SW 1271 (cell line): ENCODE measurements at places on chromosomes 4 and X.

GRCh38 chr4:10181745-10182445 lies 65.3 kb upstream of the WDR1 start:
- no peak for DNase-seq

DNA sequence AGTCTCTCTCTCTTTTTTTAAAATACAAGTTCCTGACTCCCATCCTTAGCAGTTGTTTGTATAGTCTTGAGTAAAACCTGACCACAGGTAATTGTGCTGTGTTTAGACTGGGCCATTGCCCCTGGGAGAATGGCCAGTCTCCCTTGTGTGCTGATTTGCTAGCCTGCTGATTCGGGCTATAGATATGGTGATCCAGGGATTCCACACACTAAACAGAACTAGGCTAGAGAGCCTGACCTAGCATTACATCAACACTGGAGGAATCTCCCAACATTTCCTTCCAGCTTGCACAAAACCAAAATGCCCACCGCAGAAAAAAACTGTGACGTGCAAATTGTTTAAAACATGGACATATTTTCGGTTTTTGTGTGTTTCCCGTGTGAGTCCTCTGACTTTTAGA lies 5.1 kb downstream of the UPRT start:
- DNase-seq = no peak

GRCh38 chr4:119506806-119507205 lies 121.8 kb downstream of the PDE5A start:
- DNase-seq = no peak

- no peak for DNase-seq
These were observed 436.5 kb upstream of the FTHL17 start for GRCh38 chrX:31508338-31508737.

DNA sequence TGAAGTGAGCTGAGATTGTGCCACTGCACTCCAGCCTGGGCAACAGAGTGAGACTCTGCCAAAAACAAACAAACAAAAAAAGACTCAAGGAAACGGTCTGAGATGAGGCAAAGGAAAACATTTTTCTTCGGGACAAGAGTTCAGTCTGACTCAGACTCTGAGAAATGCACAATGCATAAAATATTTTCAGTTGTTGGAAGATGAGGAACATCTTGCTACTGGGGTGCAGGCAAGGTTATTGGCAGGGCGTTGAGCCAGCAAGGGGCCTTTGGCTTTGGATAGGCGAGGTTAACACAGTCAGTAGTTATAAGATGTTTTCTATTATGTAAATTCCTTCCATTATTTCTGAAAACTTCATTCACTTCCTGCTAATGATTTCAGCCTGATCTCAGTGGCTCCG lies 96.1 kb upstream of the VCX start:
- DNase-seq = no peak

DNA sequence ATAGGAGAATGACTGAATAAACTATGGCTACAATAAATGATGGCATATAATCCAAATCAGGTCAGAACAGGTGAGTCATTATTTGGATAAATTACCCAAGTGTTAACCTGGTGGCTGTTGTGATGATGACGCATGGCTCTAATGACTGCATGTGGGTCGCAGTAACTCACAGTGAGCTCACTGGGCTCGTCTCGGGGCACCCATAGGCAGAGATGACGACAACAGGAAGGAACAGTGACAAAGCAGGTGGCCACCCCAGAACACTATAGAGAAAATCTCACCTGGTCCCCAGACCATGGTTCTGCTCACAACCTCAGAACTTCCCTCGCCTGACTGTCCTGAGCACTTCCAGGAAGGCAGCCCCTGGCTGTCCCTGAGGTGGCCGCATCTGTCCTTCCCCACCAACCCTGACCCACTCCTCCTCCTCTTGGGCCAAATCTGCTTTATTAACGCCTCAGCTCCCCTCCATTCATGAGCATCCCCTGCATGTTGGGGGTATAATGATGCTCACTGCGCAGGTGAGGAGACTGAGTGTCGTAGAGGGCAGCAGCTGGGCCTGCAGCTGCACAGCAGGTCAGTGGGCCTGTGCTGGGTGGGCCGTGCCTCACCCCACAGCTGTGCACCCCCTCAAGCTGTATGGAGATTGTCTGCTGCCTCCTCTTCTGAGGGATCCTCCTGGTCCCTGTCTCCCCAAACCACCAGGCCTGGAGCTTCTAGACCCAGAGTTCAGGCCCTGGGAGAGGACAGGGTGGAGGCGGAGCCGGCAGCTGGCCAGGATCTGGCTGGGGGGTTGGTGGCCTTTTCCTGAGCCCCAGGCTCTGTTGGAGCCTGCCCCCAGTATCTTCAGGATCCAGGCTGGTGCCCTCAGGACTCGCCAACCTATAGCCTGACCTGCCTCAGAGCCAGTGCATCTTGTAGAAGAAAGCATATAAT lies 30.9 kb upstream of the FAM156A start:
- no peak for DNase-seq

DNA sequence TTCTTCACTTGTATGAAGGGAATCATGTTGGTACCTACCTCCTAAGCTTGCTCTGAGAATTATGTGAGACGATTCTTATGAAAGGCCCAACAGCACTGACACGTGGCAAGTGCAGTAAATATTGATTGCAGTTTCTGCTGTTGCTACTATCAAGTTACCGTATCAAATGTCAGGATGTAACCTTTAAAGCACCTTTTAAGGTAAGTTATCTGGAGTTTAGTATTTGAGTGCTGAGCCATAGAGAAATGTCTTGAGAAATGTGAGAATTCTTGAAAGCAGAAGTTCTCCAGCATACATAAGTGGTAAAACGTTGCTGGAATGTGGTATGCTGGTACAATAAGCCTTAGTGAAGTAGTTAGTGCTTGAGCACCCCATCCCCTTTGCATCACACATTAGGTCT lies 90.4 kb downstream of the PHOX2B start:
- no peak for DNase-seq

DNA sequence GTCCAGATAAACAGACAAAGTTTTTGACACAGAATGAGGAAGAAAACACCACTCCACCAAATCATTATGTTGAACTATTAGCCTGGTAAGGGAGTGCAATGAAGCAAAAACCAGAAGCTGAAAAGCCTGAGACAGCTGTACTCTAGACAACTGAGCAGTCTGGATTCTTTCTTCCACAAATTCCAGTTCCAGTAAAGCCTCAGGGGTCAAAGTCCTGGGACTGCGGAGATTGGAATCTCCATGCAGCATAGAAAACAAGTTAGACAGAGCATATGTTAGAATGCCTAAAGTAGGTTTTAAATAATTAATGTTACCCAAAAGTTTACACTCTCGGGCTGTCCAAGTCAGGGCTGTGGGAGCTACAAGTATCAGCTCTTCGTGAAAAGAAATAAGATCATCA lies 263.2 kb downstream of the TECRL start:
- no peak for DNase-seq

GRCh38 chrX:109855501-109855900 lies 122.4 kb upstream of the ACSL4 start:
- DNase-seq = no peak

DNA sequence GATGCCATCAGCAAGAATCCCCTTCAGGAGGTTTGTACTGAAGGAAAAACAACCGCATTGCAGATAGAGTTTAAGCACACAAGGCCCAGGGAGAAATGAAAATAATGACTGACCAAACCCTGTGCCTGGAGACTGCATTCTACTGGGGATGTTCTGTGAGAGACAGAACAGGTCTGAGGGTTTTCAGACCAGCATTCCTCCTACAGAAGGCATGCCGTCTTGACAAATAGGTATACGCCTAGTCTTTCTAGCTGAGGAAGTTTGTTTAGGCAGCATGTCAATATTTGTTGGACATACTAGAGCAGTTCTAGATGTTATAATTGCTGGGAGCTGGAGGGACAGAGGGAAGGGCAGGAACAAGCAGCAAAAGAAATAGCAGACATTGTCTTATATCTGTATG lies 68.4 kb upstream of the SCOC start:
- DNase-seq = no peak
